ENCODE measurements at places on chromosomes 16 and 17.

GRCh38 chr17:13140750-13141149 is 122.9 kb upstream of the ELAC2 start:
- DNase-seq = no peak

DNA sequence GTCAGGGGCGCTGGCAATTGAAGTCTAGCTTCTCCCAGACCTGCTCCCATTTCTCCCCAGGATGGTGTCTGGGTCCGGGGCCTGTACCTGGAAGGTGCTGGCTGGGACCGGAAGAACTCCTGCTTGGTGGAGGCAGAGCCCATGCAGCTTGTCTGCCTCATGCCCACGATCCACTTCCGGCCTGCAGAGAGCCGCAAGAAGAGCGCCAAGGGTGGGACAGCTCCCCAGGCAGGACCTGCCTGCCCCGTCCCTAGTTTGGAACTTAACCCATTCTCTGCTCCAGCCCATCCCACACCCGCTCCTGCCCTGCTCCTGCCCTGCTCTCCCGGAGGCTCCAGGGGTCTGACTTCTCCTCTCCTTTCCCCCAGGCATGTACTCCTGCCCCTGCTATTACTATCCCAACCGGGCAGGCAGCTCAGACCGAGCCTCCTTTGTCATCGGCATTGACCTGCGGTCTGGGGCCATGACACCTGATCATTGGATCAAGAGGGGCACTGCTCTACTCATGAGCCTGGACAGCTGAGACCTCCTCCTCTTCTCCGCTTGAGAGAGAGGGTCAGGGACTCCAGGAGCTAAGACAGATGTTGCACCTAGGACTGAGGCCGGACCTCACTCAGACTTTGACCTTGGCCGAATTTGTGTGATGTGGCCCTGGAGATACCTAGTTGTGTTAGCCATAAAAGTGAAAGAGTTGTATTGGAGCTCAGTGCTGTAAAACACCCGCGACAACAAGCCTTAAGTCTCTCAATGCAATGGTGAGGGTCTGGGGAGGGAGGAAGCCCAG is 814 bp upstream of the KDM6B start:
- no peak for DNase-seq

- no peak for DNase-seq
Measured at GRCh38 chr16:1193825-1194581, 31.1 kb downstream of the TPSG1 start.

DNA sequence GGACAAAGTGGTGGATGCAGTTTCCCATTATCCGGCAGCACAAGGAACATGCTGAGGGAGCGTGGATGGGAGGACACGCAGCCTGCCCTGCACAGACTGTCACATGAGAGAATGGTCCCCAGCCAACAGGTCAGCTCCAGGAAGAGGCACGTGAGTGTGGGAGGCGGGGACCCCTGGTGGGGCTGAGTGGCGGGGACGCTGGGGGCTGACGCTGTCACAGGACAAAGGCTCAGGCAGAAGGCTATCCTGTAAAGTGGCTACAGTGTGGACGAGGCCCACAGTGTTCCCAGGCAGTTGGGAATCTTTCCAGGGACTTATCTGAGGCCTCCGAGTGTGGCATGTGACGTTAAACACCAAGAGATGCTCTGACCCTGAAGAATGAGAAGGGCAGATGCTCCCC is 30.4 kb downstream of the MBTPS1 start:
- no peak for DNase-seq

DNA sequence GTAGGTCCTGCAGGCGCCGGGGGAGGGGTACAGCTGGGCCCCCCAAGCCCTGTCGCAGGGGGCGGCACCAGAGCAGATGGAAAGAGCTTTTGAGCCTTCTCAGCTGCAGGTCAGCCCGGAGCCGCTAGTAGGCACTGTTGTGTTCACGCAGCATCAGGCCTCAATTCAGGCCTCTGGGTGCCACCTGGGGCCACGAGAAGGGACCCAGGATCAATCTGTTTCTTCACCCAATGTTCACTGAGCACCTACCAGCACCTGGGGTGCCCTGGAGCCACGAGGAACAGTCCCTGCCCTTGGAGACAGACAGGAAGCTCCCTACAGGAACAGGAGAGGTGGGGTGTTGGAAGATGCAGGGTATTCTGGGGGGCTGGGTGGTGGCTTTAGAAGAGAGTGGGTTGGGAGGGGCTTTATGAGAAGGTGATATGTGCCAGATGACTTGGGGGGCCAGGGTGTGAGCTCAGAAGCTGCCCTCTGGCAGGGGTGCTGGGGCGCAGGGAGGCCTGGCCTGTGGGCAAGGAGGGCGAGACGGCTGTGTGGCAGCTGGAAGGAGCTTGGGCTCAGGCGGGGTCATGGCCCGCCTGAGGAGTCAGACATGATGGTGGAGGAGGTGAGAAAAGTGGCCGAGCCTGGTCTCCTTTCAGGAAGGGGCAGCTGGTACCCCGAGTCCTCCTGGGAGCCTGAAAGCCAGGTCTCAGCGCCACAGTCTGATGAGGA is 121.9 kb upstream of the GSE1 start:
- peak; percentile 76 for DNase-seq

GRCh38 chr16:58329135-58329534 is 34.3 kb upstream of the PRSS54 start:
- no peak for DNase-seq

DNA sequence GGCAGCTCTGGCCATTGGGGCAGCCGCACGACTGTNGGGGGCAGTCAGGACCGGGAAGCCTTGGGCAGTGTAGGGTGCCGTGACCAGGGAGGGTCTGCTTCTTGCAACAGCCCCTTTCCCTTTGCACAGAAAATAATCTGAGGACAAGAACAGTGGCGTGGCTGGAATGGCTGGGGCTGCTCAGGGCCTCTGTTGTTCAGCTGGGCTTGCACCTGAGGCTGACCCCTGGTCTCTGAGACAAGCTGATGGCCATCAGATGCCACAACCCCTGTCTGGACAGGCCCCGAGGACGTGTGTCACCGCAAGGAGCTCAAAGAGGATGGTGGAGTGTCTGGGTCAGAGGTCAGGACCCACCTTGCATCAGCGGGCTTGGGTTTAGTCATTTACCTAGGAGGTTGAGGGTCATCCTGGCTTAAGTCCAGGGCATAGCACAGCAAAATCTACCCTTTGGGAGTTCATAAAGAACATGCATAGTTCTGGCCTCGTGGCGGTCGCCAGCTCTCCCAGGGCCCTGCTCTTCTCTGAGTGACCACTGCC is 46.9 kb downstream of the METRNL start:
- DNase-seq = no peak

GRCh38 chr16:27429330-27429871 is 27.4 kb downstream of the IL21R start:
- no peak for DNase-seq

DNA sequence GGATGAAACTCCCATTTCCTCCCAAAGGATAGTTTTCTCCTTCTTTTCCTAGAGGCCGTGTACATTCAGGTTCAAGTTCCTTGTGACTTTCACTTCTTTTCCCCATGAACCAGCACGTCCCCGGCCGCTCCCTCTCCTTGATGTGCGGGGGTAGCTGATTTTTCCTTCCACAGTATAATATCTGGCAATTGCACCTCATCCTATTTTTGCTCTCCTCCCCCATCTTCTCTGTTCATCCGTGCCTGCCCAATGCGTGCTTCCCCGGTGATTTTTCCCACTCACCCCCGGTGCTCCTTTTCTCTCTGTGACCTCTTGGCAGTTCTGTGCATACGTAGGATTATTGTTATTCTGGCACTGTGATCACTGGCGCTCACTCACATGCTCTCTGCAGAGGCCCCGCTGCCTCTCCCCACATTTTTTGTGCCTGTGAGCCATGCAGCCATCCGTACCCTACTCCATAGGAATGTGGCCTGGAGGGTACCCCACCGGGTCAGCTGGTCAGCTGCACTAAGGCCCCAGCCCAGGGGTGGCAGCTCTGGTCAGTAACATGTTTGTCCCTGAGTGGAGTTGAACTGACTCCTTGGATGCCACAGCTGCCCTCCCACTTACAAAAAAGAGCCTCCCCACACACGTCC is 100.0 kb downstream of the NTN1 start:
- DNase-seq = no peak

DNA sequence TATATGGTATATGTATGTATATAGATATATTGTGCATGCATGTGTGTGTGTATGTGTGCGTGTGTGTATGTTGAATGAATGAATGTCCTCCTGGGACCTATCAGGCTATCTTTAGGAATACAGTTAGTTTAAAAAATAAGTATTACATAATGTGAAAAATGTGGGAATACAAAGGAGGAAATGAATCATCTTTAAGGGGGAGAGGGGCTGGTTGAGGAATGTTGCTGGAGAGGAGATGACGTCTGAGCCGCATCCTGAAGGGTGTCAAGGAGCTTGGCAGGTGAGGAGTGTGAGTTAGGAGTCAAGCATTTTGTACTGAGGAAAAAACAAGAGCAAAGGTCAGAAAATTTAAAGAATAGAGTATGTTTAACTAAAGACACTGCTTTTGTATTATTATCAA is 62.4 kb upstream of the NLK start:
- no peak for DNase-seq

DNA sequence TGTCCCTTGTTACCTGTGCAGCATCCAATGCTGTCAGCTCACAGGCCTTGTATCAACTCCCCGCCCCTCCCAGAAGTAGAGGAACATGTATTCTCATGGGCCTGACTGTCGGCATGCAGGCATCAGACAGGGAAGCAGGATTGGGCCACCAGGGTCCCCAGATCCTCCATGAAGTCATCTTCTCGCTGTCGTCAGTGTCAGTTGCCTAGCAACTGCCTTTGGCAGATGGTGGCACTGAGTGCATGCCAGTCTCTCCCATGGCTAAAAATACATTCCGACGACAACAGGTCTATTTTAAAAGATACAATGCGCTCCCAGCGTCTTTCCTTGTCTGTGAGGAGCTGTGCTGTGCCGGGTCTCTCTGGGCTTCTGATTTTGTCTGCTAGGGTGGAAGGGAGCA is 36.8 kb upstream of the CES5A start:
- DNase-seq = no peak

DNA sequence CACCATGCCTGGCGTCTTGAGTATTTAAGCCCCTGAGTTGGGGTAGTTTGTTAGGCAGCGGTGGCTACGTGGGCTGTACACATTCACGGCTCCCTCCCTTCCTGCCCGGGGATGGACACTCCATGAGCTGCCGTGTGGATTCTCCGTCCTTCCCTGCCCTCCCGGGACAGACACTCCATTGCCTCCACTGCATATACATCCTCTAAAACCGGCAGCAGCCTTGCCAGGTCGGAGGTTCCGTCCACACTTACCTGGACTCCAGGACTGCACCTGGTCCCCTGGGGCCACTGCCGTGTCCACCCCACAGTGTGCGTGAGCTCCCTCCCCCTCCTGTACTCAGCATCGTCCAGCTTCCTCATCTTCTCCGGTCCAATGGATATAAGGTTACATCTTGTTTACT is 3.5 kb upstream of the SPATA2L start:
- DNase-seq = no peak

DNA sequence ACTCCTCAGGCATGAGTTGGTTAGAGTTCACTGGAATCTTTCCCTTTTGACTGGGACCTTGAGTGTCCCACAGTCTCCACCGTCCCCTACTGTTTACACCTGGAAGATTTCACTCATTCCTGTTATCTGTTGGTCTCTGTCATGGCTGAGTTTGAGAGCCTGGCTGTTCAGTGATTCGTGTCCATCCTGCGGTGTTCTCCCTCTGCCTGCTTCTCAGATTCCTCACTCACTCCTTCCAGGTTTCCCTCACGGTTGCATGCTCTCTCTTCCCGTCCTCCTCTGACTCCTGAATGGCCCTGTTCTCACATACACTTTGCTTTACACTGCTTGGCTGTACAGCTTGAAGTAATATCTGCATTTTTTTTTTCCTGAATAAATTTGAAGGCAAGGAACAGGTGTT is 24.5 kb downstream of the OR1D5 start:
- peak; percentile 9 for DNase-seq

GRCh38 chr17:40936437-40936971 is 942 bp downstream of the KRT23 start:
- no peak for DNase-seq

Data from KBM-7 (cell line).